Panc1 (cell line): ENCODE measurements at places on chromosomes 2 and 18.

DNA sequence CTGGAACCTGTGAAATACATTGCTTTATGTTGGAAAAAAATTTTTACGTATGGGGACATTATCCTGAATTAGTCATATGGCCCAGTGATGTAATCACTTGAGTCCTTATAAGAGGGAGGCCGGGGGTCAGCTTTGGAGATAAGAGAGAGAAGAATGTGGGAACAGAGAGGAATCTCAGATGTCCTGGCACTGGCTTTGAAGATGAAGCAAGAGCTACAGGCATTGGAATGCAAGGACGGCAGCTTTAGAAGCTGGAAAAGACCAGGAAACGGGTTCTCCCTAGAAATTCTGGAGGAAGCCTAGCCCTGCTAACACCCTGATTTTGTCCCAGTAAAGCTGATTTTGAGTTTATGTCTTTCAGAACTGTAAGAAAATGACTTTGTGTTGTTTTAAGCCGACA is 1129.9 kb upstream of the GYPC start:
- DNase-seq = no peak

GRCh38 chr2:108244667-108245414 is 5.1 kb downstream of the SULT1C3 start:
- DNase-seq = no peak

DNA sequence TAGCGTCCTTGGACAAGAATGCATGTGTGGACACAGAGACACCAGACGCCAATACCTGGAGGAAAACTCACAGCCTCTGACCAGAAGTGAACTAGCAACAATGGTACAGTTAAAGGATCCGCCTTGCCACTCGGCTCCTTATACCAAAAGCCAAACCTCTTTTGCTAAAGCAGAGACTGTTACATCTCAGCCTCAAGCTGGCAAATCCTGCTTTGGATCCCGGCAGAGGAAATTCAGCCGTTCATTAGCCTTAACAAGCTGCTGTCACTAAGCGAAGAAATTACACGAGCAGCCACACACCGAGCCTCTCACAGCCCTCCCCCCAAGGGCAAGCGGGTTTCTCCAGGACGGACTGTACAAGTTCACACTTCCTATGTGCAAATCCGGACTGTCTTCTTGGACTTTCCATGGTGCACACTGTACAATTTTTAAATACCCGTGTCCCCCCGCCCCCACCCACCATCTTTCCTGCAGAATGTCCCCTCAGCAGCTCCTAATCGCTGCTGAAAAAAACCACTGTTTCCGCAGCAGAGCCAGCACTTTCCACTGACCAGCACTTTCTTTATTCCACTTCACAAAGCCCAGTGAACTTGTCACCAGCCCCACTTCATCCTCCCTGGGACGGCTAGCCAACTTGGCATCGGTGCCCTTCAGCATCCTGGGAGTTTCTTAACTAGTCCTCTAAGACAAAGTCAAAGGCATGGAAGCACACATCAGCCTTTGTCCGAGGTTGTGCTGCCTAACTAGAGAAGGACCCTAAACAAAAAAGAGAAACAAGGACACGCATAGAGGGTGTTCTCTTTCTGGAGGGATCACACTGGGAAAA is 1.5 kb downstream of the KLF7 start:
- DNase-seq = no peak

DNA sequence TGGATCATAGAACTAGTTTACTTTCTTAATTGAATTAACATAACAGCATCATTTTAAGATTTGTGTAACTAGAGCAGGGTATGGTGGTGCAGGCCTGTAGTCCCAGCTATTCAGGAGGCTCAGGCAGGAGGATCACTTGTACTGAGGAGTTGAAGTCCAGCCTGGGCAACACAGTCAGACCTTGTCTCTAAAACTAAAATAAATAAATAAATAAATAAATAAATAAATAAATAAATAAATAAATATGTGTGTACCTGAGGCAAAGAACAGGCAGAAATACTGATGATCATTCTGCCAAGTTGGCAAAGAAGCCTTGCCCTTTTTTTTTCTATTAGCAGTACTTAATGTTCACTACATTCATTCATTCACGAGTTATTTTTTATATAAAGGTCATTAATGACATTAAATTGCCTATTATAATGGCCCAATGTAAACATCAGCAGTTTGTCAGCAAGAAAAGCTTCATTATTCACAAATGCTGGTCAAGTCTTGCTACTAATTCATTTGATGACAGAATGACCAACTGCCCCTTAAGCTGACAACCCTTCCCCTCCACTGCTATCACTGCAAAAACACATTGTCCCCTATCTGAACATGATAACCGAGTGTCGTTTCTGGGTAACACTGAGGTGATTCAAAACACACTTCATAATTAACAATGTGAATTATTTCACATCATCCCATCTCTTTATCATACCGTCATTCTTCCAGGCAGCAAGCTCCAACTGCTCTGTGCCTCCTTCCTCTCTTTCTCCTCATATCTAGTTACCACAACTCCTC is 39.0 kb downstream of the ARL5A start:
- DNase-seq = no peak

DNA sequence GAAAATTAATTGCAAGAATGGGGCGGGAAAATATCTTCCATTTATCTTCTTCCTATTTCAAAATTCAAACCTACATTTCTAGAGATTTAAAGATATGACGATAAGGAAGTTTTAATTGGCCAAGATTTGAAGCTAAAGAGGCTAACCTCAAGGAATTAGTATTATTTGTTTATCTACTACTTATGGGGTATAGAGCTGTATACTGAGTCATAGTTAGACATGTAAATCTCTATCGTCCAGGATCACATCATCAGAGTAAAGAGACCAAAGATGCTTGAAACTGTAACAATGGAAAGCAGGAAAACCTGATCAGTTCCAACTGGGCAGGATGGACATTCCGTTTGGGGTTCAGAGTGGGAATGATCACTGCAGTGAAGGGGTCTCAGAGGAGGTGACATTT is 95.2 kb upstream of the KLF7 start:
- DNase-seq = no peak

DNA sequence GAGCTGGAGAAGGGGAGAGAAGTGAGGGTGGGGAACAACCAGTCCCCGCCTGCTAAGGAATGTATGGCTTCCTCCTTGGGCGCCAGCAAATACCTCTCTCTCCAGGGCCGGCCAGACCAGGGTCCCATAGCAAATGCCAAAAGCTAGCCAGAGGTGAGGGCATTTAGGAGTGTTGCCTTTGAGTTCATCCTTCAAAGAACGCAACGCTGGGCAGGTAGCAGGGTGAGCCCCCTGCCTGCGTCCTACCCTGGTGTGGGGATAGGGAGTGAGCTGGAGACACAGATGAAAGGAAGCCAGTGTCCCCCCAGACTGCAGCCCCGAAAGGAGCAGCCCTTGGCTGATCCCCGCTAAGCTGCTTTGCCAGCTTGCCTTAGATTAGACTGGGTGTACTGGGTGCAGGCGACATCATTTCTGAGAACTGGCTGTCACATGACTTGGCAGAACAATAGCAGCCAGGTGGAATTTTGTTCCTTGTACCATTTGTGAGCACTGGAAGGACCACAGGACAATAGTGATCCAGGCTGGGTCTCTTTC is 40.4 kb downstream of the KLHL29 start:
- DNase-seq = no peak

DNA sequence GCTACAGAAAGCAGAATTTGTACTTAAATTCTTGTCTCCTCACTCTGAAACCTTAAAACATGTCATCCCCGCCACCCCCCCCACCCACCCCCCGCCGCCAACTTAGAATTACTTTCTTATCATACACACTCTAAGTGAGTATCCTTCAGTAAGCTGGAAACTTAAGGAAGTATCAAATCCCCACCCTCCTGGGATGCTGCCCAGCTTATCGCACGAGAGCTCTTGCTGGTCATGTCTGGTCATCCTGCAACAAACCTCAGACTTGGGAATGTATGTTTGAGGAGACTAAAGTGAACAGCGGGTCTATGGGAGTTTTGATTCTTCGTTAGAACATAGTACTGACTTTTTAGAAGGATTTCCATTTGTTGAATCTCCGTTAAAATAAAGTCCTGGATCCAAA is 203.3 kb downstream of the PTGR3 start:
- DNase-seq = no peak

DNA sequence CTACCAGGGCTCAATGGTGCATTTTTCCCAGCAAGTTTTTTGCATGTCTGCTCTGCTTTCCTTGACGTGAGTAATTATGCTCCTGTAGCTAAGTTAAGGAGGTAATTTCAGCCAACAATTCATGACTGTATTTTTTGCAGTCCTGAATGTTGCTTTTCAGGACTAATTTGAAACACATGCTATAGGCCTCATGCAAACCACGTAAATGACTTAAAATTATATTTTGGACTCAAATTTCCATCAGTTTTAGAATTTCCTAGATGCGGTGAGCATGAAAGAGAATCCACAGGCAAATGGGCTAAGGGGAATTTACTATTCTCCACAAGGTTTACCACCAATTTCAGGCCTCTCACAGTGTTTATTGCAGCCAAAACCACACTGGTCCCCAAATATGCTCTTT is 589.9 kb upstream of the LRRTM1 start:
- no peak for DNase-seq

GRCh38 chr2:181289698-181290097 is 167.5 kb upstream of the ITGA4 start:
- no peak for DNase-seq

DNA sequence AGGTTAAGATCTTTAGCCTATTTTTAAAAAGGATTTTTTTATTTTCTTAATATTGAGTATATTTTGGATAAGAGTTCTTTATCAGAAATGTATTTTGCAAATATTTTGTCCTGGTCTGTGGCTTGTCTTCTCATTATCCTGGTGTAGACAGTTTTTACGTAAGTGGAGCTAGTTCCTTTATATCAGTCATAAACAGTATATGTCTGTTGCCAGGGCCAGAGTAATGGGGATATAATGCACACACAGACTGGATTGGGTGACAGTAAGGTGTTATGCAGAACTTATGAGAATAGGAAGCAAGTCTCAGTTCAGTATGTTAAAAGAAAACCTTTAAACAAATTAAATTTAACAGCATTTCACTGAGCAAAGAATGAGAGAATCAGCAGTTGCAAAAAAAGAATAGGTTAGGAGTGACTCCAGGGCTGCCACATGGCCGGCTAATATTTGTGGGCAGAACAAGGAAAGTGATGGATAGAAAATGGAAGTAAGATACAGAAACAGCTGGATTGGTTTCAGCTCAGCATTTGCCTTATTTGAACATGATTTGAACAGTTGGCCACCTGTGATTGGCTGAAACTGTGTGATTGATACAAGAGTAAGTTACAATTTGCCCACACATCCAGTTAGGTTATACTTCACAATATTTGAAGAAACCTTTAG is 61.1 kb upstream of the ZNG1B start:
- DNase-seq = no peak

DNA sequence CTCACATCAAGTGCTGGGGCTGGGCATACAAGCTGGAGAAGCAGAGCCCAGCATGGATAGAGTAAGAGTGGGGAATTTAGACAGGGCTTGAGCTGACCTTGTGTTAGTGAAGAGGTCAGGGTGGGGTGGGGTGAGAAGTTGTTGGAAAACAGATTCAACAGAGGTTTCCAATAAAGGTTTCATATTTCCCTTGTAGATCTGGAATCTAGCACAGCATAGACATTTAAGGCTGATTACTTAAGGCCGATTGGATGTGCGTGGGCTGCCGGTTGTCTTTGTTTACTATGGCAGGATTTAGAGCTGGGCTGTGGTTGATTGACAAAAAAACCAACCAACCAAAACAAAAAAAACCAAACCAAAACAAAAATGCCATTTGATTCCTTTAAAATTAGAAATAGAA is 114.9 kb upstream of the SEC11C start:
- no peak for DNase-seq

DNA sequence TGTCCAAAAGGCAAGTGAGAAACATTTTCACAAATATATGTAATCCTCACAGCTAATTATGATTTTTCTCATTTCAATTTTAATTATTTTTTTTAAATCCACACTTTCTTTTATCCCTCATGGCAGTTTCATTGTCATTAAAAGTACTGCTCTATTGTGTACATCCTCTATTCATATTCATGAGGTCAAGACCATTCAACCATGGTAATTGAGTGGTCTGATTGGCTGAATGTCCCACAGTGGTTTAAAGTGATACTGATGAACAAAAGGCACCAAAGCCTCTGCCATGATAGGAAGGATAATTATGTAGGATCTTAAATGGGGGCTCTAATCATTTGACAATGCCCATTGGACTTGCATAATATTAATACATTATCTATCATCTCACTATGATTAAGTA is 108.4 kb upstream of the EPHA4 start:
- no peak for DNase-seq

GRCh38 chr2:230874876-230875275 is 10.1 kb downstream of the ITM2C start:
- DNase-seq = no peak

DNA sequence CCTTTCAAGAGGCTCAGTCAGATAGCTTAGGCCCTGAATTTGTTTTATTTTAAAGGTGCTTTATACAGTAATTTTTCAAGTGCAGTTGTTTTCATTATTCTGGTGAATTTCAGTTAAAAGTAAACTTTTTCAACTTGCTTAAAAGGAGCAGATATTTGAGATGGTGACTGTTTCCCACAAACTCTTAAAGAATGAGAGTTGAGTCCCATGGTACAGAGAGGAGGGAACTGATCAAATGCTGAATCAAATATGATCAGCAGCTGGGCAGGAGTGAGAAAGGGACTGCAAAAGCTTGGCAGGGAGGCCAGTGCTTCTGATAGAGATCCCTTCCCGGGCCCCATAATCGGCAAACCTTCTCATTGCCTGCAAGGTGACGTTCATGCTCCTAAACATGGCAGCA is 91.2 kb downstream of the KCNS3 start:
- DNase-seq = no peak

GRCh38 chr18:67608191-67608590 is 91.7 kb upstream of the DSEL start:
- DNase-seq = no peak

DNA sequence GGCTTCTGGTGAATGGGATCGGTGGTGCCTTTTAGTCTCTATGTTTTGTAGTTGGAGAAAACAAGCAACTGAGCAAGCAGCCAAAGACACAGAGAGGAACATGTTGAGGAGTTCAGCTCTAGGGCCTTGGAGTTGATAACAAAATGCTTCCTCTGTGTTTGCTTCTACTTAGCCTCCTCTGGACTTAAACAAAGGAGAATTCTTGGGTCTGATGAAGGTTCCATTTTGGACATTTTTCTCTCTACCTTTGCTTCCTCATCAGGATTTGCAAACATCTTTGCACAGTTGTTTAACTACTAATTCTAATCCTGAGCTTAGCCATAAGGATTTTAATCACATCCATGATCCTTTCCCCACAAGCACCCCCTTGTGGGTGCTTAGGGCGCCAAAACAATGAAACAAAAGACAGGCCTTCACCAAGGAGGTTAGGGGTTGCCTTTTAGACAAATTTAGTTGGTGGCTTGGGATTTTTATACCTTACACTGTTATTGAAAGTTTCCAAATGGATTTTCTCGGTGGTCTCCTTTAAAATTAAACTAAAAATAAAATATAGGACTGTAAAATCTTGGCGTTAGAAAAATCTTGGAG is 148.5 kb upstream of the SATB2 start:
- DNase-seq = no peak
